Vagina (tissue), 2 donors: ENCODE measurements at places on chromosomes 2 and 18.

DNA sequence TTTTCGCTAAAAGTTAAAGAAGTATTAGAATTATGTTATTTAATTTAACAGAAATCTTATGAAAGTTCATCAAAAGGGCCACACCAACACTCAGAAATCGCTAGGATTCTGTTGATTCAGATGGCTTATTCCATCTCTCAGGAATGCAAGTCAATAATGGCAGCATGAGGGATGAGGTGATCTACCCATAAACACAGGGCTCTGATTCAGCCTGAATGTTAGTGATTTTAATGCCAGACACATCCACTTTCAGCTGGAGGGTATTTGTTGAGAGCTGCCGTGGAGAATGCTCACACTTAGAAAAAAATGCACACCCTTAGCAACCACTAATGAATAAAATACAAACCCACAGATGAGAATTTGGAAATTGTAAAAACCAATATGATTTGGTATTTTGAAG, 173.3 kb upstream of the ERBB4 start:
- DNase-seq = no peak

- DNase-seq = no peak
Measured at GRCh38 chr2:230889911-230890601, 25.3 kb downstream of the ITM2C start.

DNA sequence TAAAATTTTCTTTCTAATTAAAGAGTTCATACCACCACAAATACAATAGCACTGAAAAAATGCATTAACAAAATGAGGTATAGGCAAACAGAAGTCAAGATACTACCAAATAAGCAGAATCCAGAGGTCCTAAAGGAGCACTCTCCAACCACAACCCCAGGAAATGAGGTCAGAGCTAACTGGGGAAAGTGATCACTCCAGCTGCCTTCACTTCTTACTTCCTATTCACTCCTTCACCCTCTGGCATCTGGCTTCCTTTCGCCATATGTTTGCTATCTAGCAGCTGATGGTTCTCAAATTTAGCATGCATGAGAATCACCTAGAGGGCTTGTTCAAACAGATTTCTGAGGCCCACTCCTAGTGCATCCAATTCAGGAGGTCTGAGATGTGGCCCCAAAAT, 212.6 kb upstream of the ACVR2A start:
- DNase-seq = no peak

GRCh38 chr2:217326238-217327022, 466.6 kb upstream of the TNP1 start:
- no peak for DNase-seq

DNA sequence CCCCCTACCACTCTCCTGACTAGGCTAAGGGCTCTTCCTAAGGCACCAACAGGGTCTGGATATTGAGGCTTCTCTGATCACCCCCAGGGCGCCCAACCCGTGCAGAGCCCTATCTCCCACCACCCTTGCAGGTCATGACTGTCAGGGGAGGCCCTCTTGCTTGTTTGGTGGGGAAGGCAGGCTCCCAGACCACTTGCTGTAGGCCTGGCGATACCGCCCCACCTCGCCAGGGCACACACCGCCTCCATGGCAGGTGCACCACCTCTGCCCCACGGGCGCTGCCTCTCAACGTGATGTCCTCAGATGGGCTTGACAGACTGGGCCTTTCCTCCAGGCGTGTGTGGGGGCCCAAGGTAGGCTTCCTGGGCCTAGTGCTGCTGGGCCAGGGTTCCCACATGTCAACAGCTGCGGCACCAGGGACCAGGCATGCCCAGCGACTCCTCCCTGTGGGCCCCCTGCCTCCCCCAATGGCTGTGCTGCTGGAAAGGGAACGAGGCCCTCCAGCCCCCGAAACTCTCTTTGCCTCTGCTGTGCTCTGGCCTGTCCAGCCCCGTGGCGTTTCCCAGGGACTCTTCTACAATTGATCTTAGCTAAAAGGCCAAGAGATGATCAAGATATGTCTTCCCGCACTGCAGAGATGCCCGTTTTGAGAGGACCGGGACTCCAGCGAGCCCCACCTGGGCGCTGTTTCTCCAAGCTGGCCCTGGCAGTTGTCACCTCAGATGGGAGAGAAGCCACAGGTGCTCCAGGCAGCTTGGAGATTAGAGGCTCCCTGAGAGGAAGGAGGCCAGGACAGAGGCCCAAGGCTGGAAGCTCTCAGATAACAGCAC, 7.5 kb downstream of the NPPC start:
- DNase-seq = no peak

- no peak for DNase-seq
Measured at GRCh38 chr18:10591896-10592295, 66.1 kb downstream of the NAPG start.

GRCh38 chr2:157785200-157785599, 90.9 kb downstream of the ACVR1 start:
- no peak for DNase-seq

- DNase-seq = no peak
Measured at GRCh38 chr2:127108090-127108523, 1.2 kb upstream of the BIN1 start.

DNA sequence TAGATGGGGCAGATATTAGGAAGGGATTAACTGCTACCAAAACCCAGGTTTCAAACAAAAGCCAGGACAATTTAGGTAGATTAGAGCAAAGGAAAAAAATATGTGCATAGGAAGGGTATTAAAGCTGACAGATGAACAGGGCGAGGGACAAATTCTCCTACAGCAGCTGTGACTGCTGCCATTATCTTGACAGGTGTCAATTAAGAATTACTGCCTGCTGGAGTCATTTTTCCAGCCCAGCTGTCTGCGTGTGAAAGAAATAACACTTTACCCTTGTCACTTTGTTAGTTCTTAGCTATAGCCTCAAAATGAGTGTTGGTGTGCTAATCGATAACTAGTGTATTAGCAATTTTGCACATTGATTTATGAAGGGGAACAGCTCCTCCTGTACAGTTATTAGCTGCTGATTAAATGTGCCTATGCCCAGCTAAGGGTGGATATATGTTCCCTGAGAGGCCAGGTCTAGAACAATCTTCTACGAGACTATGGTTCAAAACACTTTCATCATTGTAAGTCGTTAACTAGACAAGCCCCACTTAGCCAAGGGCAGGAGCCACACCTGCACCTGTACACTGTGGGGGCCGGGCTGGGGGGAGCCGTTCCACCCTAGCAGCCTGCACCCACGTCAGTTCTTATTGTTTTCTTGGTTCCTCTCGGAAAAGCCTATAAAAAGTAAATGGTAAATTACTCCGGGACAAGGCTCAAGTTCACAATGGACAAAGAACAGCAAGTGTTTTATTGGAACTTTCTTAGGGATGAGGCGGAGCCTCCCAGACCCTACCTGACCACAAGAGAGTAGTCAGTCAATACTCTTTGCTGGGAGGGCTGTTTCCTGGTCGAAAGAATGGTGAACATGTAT, 7.7 kb downstream of the TSHZ1 start:
- no peak for DNase-seq

- DNase-seq = no peak
Measured at GRCh38 chr2:181673173-181673572, 7.1 kb downstream of the NEUROD1 start.

DNA sequence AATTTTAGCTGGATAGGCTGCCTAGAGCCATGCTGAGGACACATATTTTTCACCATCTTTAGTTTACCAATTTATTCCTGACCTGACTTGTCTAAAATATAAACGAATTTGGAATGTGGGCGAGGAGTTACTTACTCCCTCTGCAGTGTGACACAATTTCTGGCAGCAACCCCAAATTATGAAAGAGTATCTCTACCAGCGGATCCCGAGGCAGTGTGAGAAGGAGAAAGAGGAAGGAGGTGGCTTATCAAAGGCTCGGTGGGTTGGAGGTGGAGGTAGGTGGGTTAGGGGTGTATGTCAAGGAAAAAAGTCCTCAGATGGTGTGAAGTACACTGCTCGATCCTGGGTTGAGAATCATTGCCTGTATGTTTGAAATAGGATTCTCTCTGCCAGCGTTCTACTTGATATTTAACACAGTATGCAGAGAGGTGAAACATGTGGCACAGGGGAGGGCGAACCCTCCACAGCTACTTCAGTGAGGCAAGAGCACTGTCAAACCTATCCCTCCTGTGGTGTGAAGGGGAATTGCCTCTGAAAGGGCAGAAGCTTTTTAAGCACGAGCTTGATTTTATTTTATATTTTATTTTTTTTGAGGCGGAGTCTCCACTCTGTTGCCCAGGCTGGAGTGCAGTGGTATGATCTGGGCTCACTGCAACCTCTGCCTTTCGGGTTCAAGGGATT, 76.0 kb downstream of the RFTN2 start:
- DNase-seq = no peak

DNA sequence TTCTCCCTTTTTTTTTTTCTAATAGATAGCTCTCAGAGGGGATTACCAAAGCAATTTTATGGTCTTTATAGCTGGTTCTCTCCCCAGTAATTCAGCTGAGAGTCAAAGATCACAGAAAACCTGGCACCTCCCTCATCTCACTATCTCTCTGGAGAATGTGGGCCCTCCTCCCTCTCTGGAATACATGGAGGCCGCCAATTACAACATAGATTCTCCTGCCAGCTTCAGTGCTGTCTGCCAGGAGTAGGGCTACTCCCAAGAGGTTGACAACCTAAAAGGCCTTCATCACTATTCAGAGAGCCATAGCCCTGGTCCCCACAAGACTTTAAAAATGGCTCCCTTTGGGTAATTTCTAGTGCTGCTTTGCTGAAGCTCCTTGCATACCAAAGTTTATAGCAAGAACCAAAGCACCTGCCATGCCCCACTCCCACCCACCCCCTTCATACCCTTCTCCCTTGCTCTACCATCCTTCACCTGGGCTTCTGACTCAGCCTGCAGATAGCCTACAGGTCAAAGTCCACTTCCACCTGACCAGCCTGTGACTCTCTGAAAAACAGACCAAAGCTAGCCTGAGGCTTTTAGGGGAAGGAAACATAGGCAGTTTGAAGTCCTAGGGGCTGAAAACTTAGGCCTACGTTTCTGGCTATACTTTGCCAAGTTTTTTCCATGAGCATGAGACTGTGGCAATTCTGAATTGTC, 472.3 kb downstream of the TNS1 start:
- no peak for DNase-seq

DNA sequence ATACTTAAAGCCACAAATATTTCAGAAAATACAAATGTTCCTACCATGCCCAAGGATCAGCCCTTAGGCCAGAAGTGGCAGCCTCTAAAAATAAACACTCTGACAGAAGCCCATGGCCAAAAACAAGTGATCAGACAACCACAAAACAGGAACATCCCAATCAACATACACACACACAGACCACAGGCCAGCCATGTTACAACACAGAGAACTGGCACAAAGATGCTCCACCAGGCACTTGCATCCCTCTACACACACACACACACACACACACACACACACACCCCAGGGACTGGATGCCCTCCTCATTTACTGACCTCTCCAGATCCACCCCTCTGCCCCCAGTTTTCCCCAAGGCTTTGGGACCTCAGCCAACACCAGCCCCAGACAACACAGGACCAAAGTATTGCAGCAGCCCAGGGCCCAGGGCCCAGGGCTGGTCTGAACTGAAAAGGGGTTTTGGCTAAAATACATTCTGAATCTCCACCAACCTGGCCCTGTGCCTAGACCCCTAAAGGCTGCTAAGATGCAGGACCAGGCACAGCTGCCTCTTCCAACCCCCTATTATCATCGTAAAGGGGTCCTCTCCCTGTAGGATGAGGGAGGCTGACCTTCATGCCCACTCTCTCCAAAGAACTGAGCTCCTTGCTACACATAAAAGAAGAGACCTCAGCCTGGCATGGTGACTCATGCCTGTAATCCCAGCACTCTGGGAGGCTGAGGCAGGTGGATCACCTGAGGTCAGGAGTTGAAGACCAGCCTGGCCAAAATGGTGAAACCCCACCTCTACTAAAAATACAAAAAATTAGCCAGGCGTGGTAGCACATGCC, 151.4 kb downstream of the TNS1 start:
- DNase-seq = no peak

DNA sequence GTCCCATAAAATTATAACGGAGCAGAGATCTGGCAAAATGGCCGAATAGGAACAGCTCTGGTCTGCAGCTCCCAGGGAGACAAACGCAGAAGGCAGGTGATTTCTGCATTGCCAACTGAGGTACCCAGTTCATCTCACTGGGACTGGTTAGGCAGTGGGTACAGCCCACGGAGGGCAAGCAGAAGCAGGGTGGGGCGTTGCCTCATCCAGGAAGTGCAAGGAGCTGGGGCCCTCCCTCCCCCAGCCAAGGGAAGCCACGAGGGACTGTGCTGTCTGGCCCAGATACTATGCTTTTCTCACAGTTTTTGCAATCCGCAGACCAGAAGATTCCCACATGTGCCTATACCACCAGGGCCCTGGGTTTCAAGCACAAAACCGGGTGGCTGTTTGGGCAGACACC, 22.8 kb downstream of the ICA1L start:
- no peak for DNase-seq

DNA sequence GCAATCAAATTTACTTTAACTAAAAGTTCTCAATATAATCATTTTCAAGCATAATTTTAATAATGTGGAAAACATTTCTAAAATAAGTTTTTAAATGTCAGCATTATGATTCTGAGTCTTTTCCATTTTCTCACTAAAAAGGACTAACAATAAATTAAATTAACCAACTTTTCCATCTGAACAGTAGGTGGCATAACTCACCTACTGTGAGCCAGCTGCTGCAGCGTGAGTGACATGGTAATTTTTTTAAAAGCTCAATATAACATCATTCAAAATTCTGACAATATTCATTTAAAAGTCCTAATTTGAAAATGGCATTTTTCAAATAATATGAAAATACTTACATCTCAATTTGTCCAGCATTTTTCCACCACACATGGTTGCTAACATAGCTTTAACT, 66.5 kb downstream of the DTNB start:
- DNase-seq = no peak

DNA sequence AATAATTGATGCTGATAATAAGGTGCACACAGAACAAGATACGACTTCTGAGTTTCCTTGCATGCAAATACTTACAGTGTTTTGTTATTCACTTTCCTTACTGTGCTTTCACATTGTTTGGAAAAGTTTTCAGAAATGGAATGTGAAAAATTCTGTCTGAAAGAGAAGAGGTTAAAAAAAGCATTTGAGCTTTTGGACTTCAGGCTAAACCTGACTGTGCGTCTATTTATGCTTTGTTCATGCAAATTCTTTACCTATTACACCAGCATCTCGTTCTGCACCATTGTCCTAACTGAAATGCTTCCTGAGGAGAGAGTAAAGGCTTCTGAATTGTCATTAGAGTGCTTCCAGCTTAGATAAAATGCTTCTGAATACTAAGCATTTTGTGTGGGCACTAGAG, 61.4 kb downstream of the LHCGR start:
- DNase-seq = no peak

GRCh38 chr2:239393388-239393940, 7.4 kb downstream of the HDAC4 start:
- no peak for DNase-seq
